ENCODE measurements at places on chromosomes 11 and 22. TPM values are rescaled to one million over a fixed set of nuclear protein-coding genes. Genes with fewer than 3 reads are reported as not detected.

BAIAP2L2 gene
- 5.1 TPM for total RNA-seq

POLD4 gene
- total RNA-seq, result 227 TPM

SMCO4 gene
- 20.4 TPM for total RNA-seq

SYCE3 gene
- total RNA-seq, result 0.22 TPM

APOL1 gene
- 14.9 TPM for total RNA-seq

IFITM10 gene
- total RNA-seq, result 1.4 TPM

LRRC10B gene
- 0.21 TPM for total RNA-seq

NRGN gene
- total RNA-seq, result 11.0 TPM

APOA1 gene
- total RNA-seq, result 0.32 TPM

POLR2F gene
- total RNA-seq, result 133 TPM

CCDC89 gene
- total RNA-seq, result not detected

ARHGAP20 gene
- total RNA-seq, result not detected

PSMC3 gene
- 192 TPM for total RNA-seq

BTBD18 gene
- not detected for total RNA-seq
